WTC11 (cell line): ENCODE measurements at places on chromosomes 7 and 10.

GRCh38 chr7:85205754-85206153 lies 18.9 kb upstream of the SEMA3D start:
- no peak for DNase-seq

- DNase-seq = no peak
These were observed 56.4 kb upstream of the C1GALT1 start for GRCh38 chr7:7125963-7126362.

DNA sequence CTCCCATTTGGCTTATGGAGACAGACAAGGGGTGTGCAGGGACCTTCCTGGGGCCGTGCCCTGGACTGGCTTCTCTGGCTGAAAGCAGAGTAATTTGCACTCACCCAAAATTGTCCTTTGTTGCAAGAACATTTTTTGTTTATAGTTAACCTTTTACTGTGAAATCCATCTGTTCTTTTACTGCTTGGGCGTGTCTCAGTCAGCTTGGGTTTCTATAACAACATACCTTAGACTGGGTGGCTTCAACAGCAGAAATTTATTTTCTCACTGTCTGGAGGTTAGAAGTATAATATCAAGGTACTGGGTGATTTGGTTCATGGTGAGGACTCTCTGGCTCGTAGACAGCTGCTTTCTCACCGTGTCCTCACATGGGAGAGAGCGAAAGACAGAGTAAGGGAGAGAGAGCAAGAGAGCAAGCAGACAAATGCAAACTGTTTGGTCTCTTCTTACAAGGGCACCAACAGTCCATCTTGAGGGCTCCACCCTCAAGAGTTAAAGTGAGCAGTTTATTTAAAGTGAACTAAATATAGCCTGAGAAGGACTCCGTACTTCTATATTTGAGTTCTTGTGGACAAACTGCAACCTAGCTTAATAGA lies 131.0 kb upstream of the NPY start:
- no peak for DNase-seq

DNA sequence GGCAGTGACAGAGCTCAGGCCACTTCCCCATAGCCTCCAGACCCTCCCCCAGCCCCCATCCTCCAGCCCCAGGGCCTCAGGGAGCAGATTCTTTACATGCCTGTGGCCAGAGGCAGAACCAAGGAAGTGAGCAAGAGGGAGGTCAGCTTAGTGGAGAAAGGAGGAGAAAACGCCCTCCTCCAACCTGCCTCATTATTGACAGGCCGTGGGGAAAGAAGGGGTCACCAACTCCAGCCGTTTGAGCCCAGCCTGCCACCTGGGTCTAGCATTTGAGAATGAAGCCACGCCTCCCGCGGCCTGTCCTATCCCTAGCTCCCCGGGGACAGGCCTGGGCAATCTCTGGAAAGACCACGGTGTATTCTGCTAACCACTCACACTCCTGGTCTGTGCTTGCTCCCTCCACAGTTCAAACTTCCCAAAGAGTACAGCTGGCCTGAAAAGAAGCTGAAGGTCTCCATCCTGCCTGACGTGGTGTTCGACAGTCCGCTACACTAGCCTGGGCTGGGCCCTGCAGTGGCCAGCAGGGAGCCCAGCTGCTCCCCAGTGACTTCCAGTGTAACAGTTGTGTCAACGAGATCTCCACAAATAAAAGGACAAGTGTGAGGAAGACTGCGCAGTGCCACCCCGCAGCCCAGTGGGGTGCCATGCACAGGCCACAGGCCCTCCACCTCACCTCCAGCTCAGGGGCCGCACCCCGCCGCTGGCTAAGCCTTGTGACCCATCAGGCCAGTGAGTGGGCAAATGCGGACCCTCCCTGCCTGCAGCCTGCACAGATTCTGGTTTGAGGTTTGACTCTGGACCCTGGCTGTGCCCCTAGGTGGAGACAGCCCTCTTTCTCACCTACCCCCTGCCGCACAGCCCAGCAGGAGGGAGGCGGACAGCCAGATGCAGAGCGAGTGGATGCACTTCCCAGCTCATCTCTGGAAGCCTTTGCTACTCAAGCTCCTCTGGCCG lies 14.3 kb upstream of the TRIM8 start:
- DNase-seq = peak; percentile 67

DNA sequence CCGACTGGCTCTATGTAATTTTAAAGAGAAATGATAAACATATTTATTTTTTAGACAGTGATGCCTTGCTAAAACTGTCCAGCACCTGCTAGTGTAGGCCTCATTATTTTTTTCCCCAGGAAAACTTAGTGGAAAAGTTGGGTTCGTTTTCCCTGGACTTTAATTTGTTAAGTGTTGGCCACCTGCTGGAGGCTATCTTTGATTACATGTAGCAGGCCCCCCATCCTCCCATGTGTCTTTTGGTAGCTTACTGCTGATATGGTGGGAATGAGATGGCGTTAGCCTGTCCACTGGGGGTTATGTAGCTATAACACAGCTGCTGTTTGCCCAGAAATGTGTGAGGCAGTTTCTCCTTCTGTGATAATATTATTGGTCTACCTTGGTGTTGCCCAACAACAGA lies 265.0 kb downstream of the SORCS3 start:
- no peak for DNase-seq

- peak; percentile 54 for DNase-seq
These were observed 438.1 kb upstream of the GALNT17 start for GRCh38 chr7:70693686-70694433.

DNA sequence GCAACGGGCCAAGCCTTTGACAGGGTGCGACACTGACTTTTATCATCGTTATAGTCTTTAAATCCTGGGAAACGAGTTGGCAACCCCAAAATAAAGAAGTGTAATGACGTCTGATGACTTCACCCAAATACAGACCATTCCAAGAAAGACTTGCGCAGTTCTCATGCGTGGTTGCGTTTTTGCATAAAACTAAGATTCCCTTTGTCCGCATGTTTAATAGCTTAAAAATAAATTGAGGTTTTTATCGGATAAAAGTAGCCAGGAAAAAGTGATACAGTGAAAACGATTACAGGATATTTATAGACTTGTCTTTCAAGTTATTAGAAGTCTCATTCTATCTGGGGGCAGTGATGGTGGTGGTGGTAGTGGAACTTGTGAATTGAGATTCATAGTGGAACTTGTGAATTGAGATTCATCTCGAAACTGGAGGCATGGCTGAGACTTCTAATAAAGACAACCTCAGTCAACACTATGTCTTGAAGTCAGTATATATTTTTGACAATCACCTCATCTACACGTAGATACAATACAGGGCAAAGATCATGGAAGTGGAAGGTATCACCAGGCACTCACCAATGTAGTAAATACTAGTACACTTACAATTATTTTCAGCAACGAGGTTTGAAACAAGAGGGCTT lies 1.2 kb upstream of the NAMPT start:
- no peak for DNase-seq
